ENCODE measurements at places on chromosomes 13 and 19. TPM values are rescaled to one million over a fixed set of nuclear protein-coding genes. Genes with fewer than 3 reads are reported as not detected.

GRCh38 chr19:23481043-23481442, 85.8 kb upstream of the ZNF91 start:
- ATAC-seq, result no peak

Gene PRTN3
- total RNA-seq, result not detected

Gene TSSK6
- 1.4 TPM for total RNA-seq

Gene CEACAM1
- 97.8 TPM for total RNA-seq

- no peak for ATAC-seq
These were observed 15.0 kb downstream of the PRODH2 start for GRCh38 chr19:35797663-35798062.

Gene GIPR
- 0.16 TPM for total RNA-seq

DNA sequence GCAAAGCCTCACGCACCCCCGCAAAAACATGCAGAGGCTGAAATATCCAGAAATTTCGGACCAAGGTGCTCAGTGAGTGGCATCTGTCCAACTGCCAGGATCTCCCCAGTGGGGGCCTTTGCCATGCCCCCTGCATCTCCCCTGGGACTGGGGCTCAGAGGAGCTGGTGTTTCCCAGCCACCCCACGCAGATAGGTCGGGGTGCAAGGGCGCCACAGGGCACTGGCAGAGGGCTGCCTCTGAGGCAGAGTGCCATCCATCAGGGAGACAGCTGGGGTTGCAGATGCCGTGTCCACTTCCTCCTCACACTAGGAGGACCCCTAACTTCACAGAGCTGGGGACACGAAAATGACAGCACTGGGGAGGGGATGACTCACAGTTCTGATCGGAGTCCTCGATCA, 26.3 kb downstream of the IZUMO4 start:
- ATAC-seq, result no peak

- ATAC-seq, result no peak
These were observed 194.8 kb upstream of the ARGLU1 start for GRCh38 chr13:106762708-106763107.
